Lower lobe of right lung (tissue), 2 donors: ENCODE measurements at places on chromosomes 7 and 10. TPM values are rescaled to one million over a fixed set of nuclear protein-coding genes. Genes with fewer than 3 reads are reported as not detected.

SMKR1 gene
- 1.1 TPM for total RNA-seq

RNF32 gene
- total RNA-seq: 3.0 TPM

FBXO24 gene
- total RNA-seq: 0.74 TPM

PCDH15 gene
- 2.1 TPM for total RNA-seq

CUL2 gene
- 36.4 TPM for total RNA-seq

LLCFC1 gene
- total RNA-seq: not detected

SSBP1 gene
- total RNA-seq: 65.2 TPM

DGKB gene
- 0.09 TPM for total RNA-seq

GJD4 gene
- not detected for total RNA-seq

EN2 gene
- not detected for total RNA-seq

CCDC3 gene
- 10.5 TPM for total RNA-seq

CYP3A7 gene
- total RNA-seq: 0.21 TPM

PGAM2 gene
- 0.44 TPM for total RNA-seq

SLC18A3 gene
- not detected for total RNA-seq

TCTN3 gene
- total RNA-seq: 26.4 TPM

STOX1 gene
- 2.5 TPM for total RNA-seq

SHH gene
- total RNA-seq: 7.3 TPM

MMP21 gene
- total RNA-seq: not detected

GRID2IP gene
- 0.41 TPM for total RNA-seq

ADCYAP1R1 gene
- 2.9 TPM for total RNA-seq

HKDC1 gene
- 5.9 TPM for total RNA-seq

ASAH2 gene
- not detected for total RNA-seq

AMPH gene
- total RNA-seq: 1.2 TPM

CHST3 gene
- total RNA-seq: 12.0 TPM

AKR1E2 gene
- 11.3 TPM for total RNA-seq

GIMAP7 gene
- 49.4 TPM for total RNA-seq

LYZL1 gene
- total RNA-seq: not detected

CLDN3 gene
- total RNA-seq: 12.8 TPM

METTL27 gene
- 4.0 TPM for total RNA-seq

TFPI2 gene
- total RNA-seq: 1.9 TPM

GPR85 gene
- 4.5 TPM for total RNA-seq

CCM2 gene
- total RNA-seq: 45.7 TPM

KNDC1 gene
- total RNA-seq: 10.3 TPM

FOXI2 gene
- total RNA-seq: not detected

WEE2 gene
- not detected for total RNA-seq

ZNF277 gene
- 33.3 TPM for total RNA-seq

IL15RA gene
- 28.5 TPM for total RNA-seq

GLI3 gene
- 20.7 TPM for total RNA-seq

VAX1 gene
- total RNA-seq: not detected

COBL gene
- total RNA-seq: 27.9 TPM

GDF2 gene
- total RNA-seq: not detected

TMEM273 gene
- total RNA-seq: 48.5 TPM
